ENCODE measurements at places on chromosomes 4 and X.

GRCh38 chr4:2831611-2832308, 11.9 kb upstream of the ADD1 start:
- DNase-seq: peak; percentile 53

DNA sequence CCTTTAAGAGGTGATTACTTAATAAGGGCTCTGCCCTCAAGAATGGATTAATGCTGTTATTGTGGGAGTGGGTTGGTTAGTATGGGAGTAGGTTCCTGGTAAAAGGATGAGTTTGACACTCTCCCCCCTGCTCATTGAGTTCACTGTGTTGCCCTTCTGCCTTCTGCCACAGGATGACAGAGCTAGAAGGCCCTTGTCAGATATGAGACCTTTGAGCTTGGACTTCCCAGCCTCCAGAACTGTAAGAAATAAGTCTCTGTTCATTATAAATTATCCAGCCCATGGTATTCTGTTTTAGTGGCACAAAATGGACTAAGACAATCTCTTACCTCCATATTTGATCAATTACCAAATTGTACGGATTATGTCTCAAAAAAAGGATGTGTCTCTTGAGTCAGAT, 114.3 kb upstream of the NAP1L5 start:
- no peak for DNase-seq

DNA sequence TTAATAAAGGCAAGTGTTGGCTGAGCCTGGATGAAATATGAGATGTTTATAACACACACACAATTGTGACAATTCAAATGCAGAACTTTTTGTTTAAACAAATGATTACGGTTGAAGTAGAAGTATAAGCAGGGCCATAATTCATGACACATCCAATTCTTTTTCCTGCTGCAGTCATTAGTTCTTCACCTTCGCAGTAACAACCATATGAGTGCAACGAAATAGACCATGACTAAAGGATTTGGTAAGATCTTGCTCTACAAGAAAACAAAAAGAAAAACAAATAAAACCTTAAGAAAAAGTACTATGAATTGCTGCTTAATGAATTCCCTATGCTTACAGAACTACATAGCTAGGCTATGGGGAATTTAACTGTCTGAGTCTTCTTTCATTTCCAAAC, 13.9 kb upstream of the BMPR1B start:
- DNase-seq: no peak

DNA sequence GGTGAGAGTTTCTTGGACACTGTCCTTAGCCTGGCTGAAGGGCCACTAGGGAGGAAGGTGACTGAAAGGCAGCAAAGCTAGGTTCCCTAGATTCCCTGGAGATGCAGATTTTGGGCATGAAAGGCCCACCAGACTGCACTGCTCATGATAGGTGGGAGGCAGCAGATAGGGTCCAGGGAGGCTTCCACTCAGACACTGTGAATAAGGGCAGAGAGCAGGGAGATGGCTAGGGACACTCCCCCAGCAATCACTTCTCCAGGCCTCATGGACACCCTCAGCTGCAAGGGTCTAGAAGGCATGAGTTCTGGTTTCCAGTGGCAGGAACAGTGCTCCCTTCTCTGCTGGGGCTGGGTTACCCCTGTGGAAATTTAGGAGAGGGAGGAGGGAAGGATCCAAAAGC, 20.1 kb downstream of the ARMCX2 start:
- no peak for DNase-seq

Measured in activated CD8-positive, alpha-beta memory T cell treated with anti-CD3 and anti-CD28 coated beads for 24 hours (primary cell).